ENCODE measurements at places on chromosomes 6 and 20.
A peak's percentile ranks its signal among the peaks of the same experiment; 100 is the strongest.

GRCh38 chr6:162922563-162923166 is 194.9 kb downstream of the PACRG start:
- DNase-seq, result no peak

DNA sequence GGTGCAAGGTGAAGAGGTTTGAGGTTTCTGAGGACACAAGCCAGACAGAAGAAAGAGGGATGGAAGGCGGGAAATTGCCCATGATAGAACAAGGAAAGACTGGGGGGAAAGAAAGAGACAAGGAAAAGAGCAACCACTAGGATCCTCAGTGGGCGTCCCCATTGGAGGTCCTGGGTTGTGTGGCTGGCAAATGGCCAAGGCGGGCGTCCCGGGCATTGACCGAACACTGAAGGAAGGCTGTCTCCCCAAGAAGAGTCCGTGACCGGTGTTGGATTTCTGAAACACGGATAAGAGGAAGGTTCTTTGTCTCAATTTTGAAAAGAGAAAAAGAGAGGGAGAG is 746.6 kb upstream of the ADGRB3 start:
- no peak for DNase-seq

DNA sequence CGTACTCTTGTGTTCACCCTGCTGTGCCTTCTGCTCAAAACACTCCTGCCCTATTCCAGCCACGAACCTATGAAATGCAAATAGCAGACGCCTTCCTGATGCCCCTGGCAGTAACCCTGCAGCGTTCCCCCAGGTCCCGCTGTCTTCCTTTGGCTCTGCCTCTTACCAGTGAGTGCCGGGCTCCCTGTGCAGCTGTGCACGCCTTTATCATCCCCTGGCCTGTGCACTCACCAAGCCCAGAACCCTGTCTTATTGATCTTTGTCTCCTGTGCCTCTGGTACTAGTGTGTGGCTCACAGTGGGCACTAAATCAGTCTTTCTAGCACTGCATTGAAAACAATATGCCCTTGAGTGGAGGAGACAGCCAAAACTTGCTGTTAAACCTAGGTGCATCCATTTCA is 19.7 kb downstream of the ZDHHC14 start:
- DNase-seq, result no peak

- DNase-seq, result peak; percentile 72
Measured at GRCh38 chr6:48426636-48427035, 315.6 kb upstream of the PTCHD4 start.

GRCh38 chr6:32484614-32484998 is 44.9 kb downstream of the HLA-DRA start:
- DNase-seq, result no peak

GRCh38 chr6:167789358-167789757 is 37.4 kb upstream of the AFDN start:
- no peak for DNase-seq

DNA sequence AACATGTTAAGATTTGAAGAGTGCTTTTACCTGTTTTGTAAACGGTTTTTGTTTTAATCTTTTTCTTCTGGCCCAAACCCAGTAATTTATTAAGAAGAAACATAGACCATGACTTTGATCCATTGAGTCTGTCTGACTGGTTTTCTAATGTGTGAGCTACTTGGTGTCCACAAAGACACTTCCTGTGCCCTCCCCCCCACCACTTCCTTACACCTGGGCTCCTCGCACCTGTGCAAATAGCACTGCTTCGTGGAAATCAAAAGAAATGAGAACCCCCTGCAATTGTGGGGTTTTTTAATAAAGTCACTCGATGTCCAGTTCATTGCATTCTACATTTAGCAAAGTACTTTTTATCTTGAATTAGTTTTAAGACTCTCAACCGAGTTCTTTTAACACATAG is 65.5 kb downstream of the SMOC2 start:
- DNase-seq, result no peak

GRCh38 chr20:40493071-40493470 is 196.0 kb downstream of the MAFB start:
- DNase-seq, result peak; percentile 28

GRCh38 chr6:33019372-33019771 is 10.0 kb upstream of the HLA-DOA start:
- DNase-seq, result no peak

DNA sequence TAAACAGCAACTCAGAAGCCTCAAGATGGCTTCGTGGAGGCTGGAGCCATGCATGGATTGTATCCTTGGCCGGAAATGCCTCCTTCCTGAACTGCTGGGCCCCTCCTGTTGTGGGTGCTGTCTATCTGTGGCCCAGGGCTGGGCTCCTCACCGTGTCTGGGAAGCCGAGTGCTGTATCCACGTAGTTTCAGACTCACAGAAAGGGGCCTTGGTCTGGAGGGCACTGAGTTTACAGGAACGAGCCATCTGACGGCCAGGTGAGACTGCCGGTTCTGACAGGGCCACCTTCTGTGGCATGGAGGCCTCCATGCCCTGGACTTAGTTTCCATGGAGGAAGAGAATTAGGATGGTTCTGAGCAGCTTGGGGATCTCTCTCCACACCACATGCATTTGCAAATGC is 142.2 kb downstream of the ERMARD start:
- DNase-seq, result no peak

- DNase-seq, result no peak
Measured at GRCh38 chr6:4282926-4283325, 147.6 kb upstream of the ECI2 start.

- DNase-seq, result peak; percentile 46
Measured at GRCh38 chr6:137866200-137866913, 702 bp upstream of the TNFAIP3 start.

DNA sequence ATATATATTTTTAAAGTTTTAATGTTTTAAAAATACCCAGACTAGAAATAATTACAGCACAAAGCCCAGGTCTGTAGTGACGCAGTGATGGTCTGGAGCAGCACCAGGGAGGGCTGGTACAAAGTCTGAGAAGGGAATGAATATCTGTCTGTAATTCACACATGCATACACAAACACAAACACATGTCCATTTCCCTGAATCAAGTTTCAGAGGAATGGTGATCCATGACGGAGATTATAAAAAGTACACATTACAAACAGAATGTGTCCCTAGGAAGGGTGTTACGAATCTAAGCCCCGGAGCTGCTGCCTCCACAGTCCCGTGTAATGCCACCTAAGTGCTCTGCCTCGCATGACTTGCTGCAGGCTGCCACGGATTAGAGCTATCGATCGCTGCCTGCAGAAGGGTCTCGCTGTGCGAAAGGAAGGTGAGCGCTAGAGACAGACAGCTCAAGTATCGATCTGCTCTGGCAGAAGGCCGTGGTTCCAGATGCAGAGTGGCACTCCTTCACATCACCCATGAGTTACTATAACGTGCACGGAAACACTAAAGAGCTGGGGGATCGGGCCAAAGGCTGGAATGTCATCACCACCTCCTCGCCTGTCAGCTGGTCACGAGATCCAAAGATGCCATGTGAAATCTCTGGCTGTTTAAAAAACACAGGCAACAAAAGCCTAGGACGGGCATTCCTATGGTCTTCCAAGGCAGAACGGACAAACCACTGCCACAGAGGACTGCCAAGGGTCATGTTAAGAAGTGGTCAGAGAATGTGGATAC is 87.1 kb downstream of the INSM1 start:
- DNase-seq, result no peak

- DNase-seq, result no peak
Measured at GRCh38 chr20:1338096-1338495, 9.2 kb upstream of the SDCBP2 start.

- DNase-seq, result no peak
Measured at GRCh38 chr6:56659721-56660380, 17.2 kb upstream of the DST start.

- DNase-seq, result no peak
Measured at GRCh38 chr20:58579069-58579818, 64.0 kb upstream of the APCDD1L start.

DNA sequence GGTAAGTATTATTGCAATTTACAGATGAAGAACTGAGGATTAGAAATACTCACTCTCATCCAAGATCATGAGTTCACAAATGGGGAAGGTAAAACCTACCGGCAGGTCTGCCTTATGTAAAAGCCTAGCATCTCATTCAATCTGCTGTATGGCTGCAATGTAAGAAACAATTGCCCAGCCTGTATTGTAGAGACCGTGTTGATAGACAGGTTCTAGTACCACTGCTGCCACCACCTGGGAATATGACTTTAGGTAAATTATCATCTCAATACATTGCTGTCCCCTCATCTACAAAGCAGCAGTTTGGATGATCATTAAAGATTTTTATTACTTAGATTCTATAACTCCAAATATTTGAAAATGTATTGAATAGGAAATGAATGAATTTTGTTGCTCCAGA is 23.3 kb upstream of the ARHGAP18 start:
- no peak for DNase-seq

DNA sequence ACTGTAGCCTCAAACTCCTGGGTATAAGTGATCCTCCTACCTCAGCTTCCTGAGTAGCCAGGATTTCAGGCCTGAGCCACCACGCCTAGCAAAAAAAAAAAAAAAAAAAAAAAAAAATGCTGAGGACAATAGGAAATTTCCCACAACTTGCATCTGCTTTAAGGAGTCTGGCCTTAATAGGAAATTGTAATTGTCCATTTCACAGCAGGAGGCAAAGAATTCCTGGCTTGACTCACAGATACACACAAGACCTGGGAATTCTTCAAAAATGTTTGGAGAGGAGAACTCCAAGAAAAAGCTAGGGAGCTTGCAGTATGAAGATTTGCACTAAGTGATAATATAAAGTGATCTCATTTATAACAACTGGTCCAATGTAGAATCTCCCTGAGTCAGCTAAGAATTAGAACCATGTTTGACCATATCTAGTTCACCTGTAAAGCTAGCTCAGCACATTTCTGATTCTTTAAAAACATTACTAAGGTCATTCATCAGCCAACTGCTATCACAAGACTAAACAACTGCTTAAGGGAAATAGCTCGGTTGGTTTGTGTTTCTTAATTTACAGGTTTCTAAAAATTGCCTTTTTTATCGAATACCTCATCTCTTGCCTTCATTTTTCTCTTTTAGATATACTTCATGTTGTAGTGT is 80.2 kb upstream of the SLC2A12 start:
- no peak for DNase-seq

All from mammary epithelial cell (primary cell).